Germinal center (tissue), 1 donor: ENCODE measurements at places on chromosomes 11 and 22.

DNA sequence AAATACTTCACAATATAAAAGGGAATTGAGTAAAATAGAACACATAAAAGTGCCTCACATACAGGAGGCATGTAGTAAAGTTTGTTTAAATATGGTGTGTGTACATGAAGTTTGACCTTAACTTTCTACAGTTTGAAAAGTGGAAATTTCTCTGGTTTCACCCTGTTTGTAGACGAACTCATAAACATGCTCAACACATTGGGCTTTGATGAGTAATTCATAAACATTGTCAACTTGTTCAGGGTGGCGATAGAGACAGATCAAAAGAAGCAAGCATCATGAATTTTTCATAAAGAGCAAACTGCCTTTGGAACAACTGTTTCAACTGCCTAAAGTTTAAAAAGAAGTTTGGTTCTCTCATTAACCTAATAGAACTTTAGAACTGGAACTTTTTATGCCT lies 9.1 kb downstream of the SLN start:
- DNase-seq: no peak

DNA sequence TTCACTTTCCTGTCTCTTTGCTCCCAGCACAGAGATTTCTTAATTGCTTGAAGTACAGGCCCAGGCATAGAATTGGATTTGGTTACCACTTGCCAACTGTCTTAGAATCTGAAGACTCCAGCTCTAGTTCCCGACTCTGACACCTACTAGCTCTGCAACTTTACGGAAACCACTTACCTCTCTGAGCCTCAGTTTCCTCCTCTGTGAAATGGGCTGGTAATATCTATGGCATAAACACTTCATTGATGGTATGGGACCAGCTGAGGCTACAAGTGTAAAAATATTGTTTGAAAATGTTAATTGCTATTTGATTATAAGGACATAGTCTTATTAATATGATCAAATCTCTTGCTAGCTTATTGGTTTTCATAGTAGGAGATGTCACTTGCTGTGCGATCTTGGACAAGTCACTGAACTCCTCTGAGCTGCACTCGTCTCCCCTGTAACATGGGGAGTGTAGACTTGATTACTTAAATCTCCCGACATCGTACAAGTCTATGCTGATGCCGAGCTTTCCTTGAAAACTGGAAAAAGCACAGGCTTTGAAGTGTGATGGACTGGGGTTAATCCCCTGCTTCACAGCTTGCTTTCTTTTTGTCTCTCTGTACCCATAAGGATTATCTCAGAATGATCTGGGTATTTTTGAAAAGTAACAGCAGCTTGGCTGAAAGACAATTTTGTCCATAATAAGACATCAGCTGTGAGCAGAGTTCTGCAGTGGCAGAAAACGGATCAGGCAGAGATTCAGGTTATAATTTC lies 11.8 kb upstream of the E2F8 start:
- no peak for DNase-seq

GRCh38 chr11:611001-611996 lies 4.5 kb downstream of the IRF7 start:
- DNase-seq: no peak

- DNase-seq: peak; percentile 81
Observed at GRCh38 chr11:2892215-2892966, 6.8 kb upstream of the CDKN1C start.

DNA sequence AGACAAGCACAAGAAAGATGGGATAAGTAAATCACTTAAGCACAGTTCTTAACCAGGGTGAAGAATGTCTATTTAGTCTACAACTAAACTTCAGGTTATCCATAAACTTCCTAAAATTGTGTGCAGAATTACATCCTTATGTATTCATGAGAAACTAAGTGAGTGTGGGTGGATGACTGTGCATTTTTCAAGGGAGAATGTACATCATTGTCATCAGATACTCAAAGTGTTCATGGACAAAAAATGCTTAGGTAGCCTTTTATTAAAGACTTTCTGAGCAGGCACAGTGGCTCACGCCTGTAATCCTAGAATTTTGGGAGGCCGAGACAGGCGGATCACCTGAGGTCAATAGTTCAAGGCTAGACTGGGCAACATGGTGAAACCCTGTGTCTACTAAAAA lies 2023.8 kb downstream of the LRRC4C start:
- no peak for DNase-seq

DNA sequence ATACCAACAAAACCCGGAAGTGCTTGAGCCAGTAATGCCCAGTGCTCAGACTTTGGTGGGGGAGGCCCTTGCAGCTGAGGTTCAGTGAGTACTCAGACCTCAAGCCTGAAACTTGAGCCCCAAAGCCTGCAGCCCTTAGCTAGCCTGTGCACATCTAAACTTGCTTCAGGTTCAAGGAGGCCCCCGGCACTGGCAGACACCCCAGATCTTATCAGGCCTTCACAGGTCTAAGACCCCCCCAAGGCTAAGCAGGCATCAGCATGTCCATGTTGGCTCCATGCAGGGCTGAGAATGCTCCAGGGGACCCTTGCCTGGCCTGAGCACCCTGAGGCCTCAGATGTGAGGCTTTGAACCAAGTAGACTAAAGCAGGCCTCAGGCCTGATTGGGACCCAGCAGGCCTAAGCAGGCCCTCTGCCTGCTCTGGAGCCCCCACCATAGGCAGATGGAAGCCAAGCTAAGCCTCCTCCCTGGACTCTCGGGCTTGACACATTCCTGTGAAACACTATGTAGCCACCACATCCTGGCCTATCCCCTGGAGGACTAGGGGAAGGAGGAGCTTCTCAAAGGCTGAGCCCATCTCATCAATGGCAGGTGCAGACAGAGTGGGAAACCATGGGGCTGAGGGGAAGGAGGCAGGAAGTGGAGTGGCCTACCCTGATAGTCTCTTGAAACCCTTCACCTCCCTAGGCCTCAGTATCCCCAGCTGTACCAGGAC lies 1.2 kb upstream of the CASTOR1 start:
- DNase-seq: peak; percentile 30

- no peak for DNase-seq
Observed at GRCh38 chr11:126653040-126653439, 297.6 kb downstream of the ST3GAL4 start.

- DNase-seq: no peak
Observed at GRCh38 chr11:123461164-123461563, 31.1 kb downstream of the GRAMD1B start.

- no peak for DNase-seq
Observed at GRCh38 chr11:92397221-92397755, 172.7 kb downstream of the FAT3 start.

- no peak for DNase-seq
Observed at GRCh38 chr11:61968758-61969390, 1.4 kb upstream of the FTH1 start.

- DNase-seq: no peak
Observed at GRCh38 chr11:68263444-68264035, 8.2 kb downstream of the C11orf24 start.

- no peak for DNase-seq
Observed at GRCh38 chr22:46399251-46400024, 63.9 kb downstream of the TRMU start.

- no peak for DNase-seq
Observed at GRCh38 chr11:66042227-66042995, 6.5 kb downstream of the GAL3ST3 start.

GRCh38 chr11:20477418-20478090 lies 90.0 kb downstream of the PRMT3 start:
- DNase-seq: no peak

DNA sequence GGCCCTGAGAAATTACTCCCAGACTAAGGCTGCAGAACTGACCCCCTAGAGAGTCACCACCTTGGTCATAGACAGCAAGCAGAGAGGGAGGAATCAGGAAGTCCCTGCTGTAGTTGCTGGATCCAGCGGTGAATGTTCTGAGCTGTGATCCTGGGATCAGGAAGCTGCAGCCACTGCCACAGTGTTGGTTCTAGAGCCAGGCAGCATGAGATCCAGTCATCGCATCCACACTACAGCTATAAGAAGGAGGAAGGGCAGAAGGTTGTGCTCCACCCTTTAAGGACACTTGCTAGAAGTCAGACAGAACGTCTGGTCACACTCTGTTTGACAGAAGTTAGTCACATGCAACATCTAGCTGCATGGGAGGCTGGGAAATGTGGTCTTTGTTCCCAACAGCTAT lies 104.7 kb upstream of the OR4B1 start:
- no peak for DNase-seq
